ENCODE measurements at places on chromosomes 7 and 10. TPM values are rescaled to one million over a fixed set of nuclear protein-coding genes. Genes with fewer than 3 reads are reported as not detected.

DNA sequence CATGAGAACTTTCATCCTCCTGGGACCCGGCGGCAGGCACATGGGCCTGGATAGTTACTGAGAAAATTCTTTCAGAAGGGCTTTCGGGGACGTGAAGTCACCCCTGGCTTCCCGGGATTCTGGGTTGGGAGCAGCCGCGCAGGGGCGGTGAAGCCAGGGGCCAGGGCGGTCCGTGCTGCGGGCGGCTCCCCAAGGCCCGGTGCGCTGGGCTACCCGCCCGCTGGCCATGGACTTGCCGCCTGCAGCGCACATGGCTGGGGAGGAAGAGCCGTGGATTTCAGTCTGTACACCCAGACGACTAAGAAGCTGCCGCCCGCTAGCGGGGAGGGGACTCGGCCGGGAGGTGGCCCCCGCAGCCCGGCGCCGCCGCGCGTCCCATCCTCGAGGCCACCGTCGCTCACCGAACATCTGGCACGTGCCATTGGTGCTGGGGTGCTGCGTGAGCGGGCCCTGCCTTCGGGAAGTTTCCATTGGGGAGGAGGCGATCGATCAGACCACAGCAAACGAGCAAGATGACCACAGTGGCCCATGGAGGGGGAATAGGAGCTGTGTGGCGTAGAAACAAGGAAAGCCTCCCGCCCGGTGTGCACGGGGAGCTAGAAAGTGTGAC is 64.5 kb downstream of the TMEM209 start:
- H3K4me1 ChIP-seq, result peaks cover 35% of the 10 kb centered on the region
- H3K27ac ChIP-seq, result peak overlapping the region; percentile 90
- DNase-seq, result no peak
- peak overlapping the region; percentile 71 for H3K4me3 ChIP-seq
- H3K27me3 ChIP-seq, result no peaks in the 10 kb centered on the region

GRCh38 chr7:30752979-30753378 is 1.0 kb downstream of the INMT start:
- H3K27ac ChIP-seq, result no peak overlapping the region
- no peaks in the 10 kb centered on the region for H3K36me3 ChIP-seq
- peaks cover 17% of the 10 kb centered on the region for H3K4me1 ChIP-seq
- no peak overlapping the region for H3K4me3 ChIP-seq

DNA sequence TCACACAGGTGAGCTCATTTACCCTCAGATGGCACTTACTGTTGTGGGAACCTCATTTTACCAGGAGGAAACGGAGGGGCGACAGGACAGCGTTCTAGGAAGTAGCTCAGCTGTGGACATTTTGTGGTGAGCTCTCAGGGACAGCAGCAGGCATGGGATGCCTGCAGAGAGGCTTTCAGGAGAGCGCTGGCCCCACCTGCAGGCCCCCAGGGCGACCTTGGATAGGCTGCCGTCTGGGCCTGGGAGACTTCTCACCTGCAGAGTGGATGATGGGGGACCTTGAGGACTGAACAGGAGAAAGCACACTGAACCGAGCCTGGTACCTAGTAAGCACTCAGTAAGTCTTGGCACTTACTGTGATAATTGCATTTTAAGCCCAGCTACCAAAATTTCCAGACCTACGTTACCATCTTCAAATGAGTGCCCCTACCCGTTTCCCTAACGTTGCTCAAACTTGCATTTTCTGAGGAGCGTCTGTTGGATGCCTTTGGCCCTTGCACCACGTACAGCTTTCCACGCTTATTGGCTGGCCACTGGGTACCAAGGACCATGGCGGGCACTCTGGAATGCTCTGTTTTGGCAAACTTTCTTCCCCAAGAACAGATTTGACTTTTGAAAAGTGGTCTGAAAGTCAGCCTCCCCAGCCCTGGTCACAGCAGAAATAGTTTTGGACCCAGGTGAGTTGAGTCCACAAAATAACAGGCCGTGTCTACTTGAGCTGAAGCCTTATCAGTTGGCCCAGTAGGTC is 223.4 kb downstream of the EBF3 start:
- no peaks in the 10 kb centered on the region for H3K27me3 ChIP-seq
- no peaks in the 10 kb centered on the region for H3K36me3 ChIP-seq
- H3K4me1 ChIP-seq, result no peaks in the 10 kb centered on the region
- H3K27ac ChIP-seq, result no peak overlapping the region
- no peak overlapping the region for H3K4me3 ChIP-seq
- no peak for DNase-seq

DNA sequence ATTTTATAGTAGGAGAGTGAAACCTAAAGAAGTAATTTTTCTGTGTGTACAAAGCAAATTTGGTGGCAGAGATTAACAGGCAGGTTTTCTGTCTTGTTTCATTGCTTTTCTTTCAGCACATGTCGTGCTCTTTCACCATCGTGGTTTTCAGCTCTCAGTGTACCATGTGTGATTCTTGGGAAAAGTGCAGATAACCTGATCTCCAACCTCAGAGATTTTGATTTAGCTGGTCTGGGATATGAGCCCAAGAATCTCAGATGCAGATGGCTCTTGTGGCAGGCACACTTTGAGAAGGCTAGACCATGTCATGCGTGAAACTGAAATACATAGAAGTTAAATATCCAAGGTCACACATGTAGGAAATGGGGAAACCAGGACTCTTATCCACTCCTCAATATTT is 317.4 kb downstream of the EXOC4 start:
- no peaks in the 10 kb centered on the region for H3K36me3 ChIP-seq
- DNase-seq, result no peak
- no peak overlapping the region for H3K27ac ChIP-seq

DNA sequence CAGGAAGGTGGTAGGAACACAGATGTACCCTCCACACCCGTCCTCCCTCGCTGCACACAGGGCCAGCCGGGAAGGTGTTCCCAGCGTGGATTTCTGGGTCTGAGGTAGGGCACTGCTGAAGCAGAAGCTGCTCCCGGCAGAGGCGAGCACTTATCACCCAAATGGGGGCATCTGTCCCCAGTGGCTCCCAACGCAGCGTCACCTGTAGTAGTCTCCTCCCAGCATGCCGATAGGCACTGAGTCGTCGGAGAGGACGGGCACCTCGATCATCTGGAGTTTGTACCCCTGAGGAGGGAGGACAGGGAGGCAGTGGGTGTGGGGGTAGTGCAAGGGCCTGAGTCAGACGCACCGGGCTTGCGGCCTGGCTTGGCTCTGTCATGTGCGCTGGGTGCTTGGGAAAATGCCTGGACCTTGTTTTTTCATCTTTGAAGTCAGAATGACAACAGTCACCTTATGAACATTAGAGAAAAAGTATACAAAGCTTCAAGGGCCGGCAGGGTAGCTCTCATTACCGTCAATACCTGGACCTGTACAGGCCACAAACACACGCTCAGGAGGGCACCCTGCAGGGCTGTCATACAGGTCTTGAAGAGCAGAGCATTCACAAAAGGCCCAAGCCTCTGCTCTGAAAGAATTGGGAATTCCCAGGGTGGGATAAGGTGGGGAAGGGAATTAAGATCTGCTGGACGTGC is 3.1 kb upstream of the PYROXD2 start:
- H3K4me1 ChIP-seq, result peaks cover 14% of the 10 kb centered on the region
- peaks cover 17% of the 10 kb centered on the region for H3K36me3 ChIP-seq
- H3K27ac ChIP-seq, result no peak overlapping the region
- no peak overlapping the region for H3K4me3 ChIP-seq

DNA sequence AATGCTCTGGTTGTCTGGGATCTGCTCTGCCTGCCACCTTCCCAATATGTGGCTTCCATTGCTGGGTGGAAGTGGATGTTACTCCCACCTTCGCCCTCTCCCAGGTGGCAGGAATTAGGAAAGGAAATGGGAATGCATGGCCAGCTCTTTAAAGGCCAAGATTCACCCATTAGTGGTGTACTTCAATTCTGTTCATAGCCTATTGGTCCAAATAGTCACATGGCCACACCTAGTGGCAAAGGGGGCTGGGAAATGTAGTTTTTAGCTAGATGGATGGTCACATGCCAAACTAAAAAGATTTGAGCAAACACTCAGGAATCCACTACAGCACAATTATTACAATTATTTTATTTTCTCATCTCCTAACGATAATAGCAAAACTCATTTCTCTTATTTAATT is 135.1 kb downstream of the NPY start:
- no peak for DNase-seq
- no peaks in the 10 kb centered on the region for H3K27me3 ChIP-seq
- no peak overlapping the region for H3K27ac ChIP-seq
- no peak overlapping the region for H3K4me3 ChIP-seq
- no peaks in the 10 kb centered on the region for H3K36me3 ChIP-seq

DNA sequence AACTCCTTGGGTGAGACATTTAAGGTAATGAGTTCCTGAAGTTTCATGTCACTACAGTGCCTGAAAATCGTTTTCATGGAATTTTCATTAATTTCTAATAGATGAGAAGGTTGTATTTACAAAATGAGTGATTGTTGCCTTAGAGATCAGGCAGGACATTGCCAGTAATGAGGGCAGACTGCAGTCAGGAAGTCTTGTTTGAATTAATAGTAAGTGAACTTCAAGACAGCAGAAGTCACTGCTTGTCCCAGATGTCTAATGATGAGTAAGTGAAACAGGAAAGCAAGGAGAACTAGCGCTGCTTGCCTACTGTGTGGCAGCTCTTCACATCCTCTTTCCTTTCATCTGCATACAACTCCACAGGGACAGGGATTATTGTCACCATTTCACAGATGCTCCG is 237.4 kb downstream of the BAMBI start:
- H3K4me3 ChIP-seq, result no peak overlapping the region
- H3K36me3 ChIP-seq, result no peaks in the 10 kb centered on the region
- no peaks in the 10 kb centered on the region for H3K27me3 ChIP-seq
- H3K4me1 ChIP-seq, result peaks cover 16% of the 10 kb centered on the region

- H3K27me3 ChIP-seq, result no peaks in the 10 kb centered on the region
- H3K36me3 ChIP-seq, result peaks cover 7% of the 10 kb centered on the region
- H3K4me3 ChIP-seq, result no peak overlapping the region
- H3K4me1 ChIP-seq, result peaks cover 17% of the 10 kb centered on the region
These were observed 95.0 kb downstream of the GRB10 start for GRCh38 chr7:50687575-50688225.

DNA sequence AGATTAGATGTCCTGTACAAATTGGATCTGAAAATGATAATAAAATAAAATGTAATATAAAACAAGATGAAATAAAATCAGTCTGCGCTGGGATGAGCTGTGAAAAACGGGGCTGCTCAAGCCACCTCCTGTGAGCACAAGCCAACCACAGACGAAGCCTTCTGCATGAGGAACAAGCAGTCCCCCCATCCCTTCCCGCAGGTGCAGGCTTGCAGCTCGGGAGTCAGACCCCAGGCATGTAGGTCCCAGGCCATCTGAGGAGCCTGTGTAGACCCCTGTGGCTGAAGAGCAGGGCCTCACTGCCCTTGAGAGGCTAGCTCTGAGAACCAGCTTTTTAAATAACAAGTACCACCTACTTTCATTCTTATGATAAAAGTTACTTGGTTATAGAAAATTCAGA is 123.4 kb downstream of the TNS3 start:
- H3K4me3 ChIP-seq, result no peak overlapping the region
- peaks cover 44% of the 10 kb centered on the region for H3K4me1 ChIP-seq
- DNase-seq, result no peak
- H3K27me3 ChIP-seq, result no peaks in the 10 kb centered on the region

- H3K36me3 ChIP-seq, result no peaks in the 10 kb centered on the region
- DNase-seq, result no peak
- H3K4me1 ChIP-seq, result no peaks in the 10 kb centered on the region
These were observed 144.9 kb upstream of the TCERG1L start for GRCh38 chr10:131456411-131456810.

GRCh38 chr7:101884671-101885596 is 67.5 kb downstream of the CUX1 start:
- H3K4me1 ChIP-seq, result peaks cover 30% of the 10 kb centered on the region
- DNase-seq, result no peak
- no peak overlapping the region for H3K4me3 ChIP-seq
- no peaks in the 10 kb centered on the region for H3K27me3 ChIP-seq

GRCh38 chr7:116577320-116577871 is 52.6 kb downstream of the CAV1 start:
- peak overlapping the region; percentile 97 for H3K27ac ChIP-seq
- no peaks in the 10 kb centered on the region for H3K36me3 ChIP-seq
- no peak for DNase-seq
- H3K27me3 ChIP-seq, result no peaks in the 10 kb centered on the region

DNA sequence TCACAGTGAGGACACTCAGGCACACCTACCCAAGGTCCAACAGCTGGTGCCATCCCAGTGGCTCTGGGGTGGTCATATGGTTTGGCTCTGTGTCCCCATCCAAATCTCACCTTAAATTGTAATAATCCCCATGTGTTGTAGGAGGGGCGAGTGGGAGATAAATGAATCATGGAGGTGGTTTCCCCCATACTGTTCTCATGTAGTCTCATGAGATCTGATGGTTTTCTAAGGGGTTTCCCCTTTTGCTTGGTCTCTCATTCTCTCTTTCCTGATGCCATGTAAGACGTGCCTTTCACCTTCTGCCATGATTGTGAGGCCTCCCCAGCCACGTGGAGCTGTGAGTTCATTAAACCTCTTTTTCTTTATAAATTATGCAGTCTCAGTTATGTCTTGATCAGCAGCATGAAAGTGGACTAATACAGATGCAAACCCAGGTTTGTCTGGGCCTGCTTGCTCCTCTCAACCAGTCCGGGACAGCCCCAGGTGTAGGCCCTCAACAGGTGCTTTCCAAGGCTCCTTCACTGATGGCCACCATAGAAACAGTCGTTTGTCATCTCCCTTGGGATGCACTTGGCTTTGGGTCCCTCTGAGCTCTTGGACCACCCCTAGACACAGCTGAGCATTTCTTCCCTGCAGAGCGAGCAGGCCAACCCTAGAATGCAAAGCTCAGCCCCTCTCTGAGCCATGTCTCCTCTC is 101.3 kb upstream of the CTBP2 start:
- H3K27ac ChIP-seq, result no peak overlapping the region
- no peaks in the 10 kb centered on the region for H3K4me1 ChIP-seq
- H3K36me3 ChIP-seq, result no peaks in the 10 kb centered on the region
- no peaks in the 10 kb centered on the region for H3K27me3 ChIP-seq

DNA sequence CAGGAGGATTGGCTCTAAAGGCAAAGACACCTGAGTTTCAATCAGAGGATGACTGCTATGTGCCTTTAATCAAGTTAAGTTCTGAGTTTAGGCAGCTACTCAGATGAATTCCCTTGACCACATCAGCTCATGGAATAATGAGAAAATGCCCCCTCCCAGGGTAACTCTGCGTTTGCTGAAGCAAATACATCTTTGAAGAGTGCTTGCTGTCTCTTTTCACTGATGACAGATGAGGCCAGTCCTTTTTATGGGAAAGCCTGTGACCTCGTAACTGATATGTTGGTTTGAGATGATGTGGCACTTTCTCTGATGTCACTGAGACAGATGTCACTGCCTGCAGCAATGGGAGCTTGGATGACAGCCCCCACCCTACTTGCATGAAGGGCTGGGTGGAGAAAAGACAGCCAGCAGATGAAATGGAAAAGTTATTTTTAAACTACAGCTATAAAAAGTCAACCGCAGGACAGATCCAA is 43.7 kb upstream of the DGKI start:
- peak overlapping the region; percentile 36 for H3K27ac ChIP-seq
- peaks cover 18% of the 10 kb centered on the region for H3K4me1 ChIP-seq

- no peaks in the 10 kb centered on the region for H3K27me3 ChIP-seq
- H3K4me3 ChIP-seq, result no peak overlapping the region
- no peak for DNase-seq
- H3K27ac ChIP-seq, result no peak overlapping the region
- H3K36me3 ChIP-seq, result no peaks in the 10 kb centered on the region
- no peaks in the 10 kb centered on the region for H3K4me1 ChIP-seq
These were observed 45.2 kb upstream of the MSMB start for GRCh38 chr10:46091080-46091827.

- no peak overlapping the region for H3K4me3 ChIP-seq
- H3K36me3 ChIP-seq, result no peaks in the 10 kb centered on the region
- H3K27me3 ChIP-seq, result no peaks in the 10 kb centered on the region
- H3K4me1 ChIP-seq, result no peaks in the 10 kb centered on the region
- no peak overlapping the region for H3K27ac ChIP-seq
These were observed 133.7 kb upstream of the CAV2 start for GRCh38 chr7:116365797-116366196.

Gene TFPI2
- 8.7 TPM for total RNA-seq

Gene CUBN
- 0.88 TPM for total RNA-seq

Gene CALHM3
- not detected for total RNA-seq

Gene SH2D4B
- total RNA-seq, result not detected

Gene GTPBP10
- 21.0 TPM for total RNA-seq

Gene UNCX
- total RNA-seq, result not detected
